ENCODE measurements at places on chromosomes 13 and 19.

DNA sequence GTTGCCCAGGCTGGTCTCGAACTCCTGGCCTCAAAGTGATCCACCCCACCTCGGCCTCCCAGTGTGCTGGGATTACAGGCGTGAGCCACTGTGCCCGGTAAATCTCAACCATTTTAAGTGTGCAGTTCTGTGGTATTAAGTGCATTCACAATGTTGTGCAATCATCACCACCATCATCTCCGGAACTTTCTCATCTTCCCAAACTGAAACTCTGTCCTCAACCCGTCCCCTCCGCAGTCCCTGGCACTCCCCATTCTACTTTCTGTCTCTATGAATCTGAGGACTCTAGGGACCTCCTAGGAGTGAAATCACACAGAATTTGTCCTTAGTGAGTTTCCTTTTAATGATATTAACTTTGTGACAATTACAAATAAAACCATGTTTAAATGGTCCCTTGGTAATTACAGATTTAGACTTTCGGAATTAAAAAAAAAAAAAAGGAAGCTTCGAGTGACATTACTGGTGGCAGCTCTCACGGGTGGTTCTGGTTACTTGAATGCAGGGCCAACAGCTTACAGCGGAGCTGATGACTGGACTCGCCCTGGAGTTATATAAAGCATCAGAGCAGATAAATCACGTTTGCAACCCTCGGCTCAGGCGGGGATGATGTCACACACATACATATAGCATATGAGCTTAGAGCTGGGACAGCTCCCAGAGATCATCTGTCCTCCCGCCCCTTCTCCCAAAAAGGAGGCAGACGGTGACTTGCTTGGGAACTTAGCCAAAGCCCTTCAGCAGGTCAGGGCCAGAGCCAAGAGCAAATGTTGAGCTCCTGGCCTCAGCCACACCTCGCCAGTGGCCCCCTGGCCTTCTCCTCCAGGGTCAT, 89.8 kb downstream of the ZNF557 start:
- DNase-seq = no peak

GRCh38 chr19:51501594-51502263, at the start of gene SIGLEC12:
Gene SIGLEC12, minus strand, starts transcription at chr19:51501800. Its CDS starts 67 bp downstream, at chr19:51501733.
- no peak for DNase-seq

GRCh38 chr19:8392017-8392591, 1.9 kb downstream of the RAB11B start:
- no peak for DNase-seq

DNA sequence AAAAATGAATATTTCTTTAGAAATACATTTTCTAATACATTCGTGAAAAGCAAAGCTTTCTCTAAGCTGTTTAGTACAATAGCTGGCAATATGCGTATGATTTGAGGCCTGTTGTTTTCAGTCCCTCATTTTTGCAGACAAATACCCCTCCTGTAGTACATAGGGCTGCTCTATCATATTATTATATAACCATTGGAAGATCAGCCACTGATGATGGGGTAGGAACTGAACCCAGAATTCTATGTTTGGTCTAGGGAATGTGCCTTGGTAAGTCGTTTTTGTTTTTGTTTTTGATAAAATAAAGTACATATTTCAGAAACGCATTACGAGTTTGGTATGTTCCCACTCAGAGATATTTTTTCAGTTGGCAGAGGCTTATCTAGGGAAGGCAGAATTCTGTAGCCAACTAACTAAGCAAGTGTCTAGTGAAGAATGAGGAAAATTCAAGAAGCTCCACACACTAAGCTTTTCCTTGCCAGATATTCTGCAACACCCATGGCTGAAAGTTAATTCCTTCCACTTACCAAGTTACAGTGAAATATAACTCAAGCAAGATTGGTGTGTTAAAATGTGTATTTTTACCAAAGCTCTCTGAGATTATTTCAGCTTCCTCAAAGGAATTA, 656.9 kb upstream of the MIR17HG start:
- DNase-seq = no peak

GRCh38 chr13:71730267-71730666, 136.7 kb downstream of the DACH1 start:
- no peak for DNase-seq

DNA sequence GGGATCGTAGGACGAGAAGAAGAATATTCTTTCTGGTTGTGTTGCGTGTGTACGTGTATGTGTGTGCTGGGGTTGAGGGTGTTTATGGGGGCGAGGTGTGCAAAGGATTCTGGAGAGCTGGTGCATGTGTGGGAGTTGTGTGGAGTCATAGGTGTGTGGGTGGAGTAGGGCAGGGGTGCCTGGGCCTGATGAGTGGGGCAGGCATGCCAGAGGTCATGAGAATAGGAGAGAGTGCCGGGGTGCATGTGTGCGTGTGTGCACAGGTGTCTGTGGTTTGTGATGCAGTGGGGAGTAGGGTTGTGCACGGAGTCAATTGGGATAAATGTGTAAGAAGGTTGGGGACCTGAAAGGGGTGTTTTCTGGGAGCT, 649 bp downstream of the TMEM91 start:
- DNase-seq = no peak

DNA sequence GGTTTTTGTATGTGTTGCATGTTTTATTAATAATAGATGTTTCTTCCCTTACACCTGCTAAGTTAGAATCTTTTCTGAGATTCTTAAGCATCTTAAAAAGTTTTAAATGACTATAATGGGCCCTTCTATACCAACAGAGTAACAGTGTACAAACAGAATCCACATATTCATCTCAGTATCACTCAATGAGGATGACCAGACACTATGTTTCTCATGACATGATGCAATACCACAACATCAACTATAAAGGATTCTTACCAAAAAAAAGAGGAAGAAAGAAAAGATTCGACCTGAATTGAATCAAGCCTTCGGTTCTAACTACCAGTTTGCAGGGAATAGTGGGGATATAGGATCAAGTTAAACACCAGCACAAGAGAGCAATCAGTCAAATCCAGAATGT, 56.5 kb downstream of the INTS6 start:
- DNase-seq = no peak

DNA sequence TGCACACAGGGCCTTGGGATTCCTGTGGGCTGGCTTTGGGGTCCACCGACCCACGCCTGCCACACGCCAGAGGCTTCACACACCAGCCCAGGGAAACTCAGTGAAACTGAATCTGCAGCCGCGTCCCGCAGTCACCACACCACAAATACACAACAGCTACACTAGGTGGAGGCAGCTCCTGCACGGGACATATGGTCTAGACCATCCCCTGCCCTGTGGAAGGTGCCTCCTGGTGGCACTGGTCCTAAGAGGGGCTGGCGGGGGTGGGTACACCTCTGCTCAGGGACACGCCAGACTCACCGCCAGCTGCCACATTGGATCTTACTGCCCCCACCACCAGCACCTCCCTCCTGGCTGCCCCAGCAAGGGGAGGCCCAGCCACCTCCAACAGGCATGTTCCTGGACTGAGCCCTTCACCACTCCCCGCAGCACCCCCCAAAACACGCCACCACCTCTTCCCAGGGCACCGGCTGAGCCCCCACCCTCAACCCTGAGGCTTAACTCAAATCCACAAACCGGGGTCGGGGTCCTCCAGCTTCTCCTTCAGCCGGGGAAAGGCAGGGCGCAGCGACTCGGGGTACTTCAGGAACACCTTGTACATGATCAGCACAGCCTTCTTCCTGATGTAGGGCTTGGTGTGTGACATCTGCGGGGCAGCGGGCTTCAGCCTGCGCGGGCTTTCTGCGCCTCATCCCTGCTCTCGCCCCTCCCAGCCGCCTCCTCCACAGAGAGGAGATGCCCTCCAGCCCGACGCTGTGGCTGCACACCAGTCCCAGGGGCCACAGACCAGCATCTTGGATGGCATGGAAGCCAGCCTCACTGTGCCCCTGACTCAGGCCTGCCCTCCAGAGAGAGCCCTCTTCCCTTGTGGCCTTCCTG, 21.2 kb downstream of the AP3D1 start:
- no peak for DNase-seq

DNA sequence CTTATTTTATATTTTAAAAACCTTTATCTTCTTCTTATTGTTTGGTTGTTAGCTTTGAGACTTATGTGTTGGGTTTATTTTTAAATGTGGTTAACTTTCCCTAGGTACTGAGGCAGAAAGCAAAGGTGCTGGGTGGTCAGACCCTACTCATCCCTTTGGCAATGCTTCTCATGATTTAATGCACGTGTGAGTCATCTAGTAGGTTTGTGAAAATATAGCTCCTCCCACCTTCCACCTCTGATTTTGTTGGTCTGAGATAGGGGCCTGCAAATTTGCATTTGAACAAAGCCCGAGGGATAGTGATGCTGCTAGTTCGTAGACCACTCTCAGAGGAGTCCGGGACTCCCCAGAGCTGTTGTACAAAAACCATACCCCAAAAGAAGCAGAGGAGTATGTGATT, 771.3 kb upstream of the ARGLU1 start:
- DNase-seq = no peak

DNA sequence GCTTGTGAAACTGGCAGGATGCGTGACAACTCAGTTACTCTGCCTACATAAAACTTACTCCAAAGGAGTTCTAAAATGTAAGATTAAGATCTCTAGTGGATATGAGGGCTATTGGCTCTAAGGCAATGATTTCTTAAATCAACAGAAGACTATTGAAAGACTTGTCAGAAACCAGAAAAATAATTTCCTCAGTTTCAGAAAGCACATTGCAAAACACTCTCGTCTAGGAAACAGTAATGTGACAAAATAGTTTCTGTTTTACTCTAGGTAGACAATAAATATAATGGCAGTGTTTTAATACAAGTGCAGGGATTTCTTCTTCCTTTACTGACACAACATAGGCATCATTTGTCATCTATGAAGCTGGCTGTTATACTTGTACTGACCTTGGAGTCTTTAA, 230.1 kb downstream of the KCTD12 start:
- DNase-seq = no peak

GRCh38 chr13:78867655-78868054, 208.7 kb upstream of the OBI1 start:
- no peak for DNase-seq

DNA sequence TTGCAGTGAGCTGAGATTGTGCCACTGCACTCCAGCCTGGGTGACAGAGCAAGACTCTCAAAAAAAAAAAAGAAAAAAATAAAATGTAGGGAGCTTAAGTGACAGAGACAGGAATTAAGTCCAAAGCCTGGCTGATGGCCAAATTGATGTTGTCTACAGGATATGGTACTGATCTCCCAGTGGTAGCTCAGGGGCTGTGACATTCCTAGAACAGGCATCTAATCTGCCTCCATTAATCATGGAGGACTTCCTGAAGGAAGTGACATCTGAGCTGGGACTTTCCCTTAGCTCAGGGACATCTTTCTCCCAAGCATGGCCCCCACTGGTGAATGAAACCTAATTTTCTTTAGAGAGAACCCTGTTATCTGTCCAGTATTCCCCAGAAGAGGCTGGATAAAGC, 11.4 kb upstream of the EDDM13 start:
- DNase-seq = no peak

All from activated CD4-positive, alpha-beta T cell treated with anti-CD3 and anti-CD28 coated beads for 24 hours (primary cell).